Activated CD8-positive, alpha-beta memory T cell treated with anti-CD3 and anti-CD28 coated beads for 48 hours (primary cell): ENCODE measurements at places on chromosomes 1 and 21.

DNA sequence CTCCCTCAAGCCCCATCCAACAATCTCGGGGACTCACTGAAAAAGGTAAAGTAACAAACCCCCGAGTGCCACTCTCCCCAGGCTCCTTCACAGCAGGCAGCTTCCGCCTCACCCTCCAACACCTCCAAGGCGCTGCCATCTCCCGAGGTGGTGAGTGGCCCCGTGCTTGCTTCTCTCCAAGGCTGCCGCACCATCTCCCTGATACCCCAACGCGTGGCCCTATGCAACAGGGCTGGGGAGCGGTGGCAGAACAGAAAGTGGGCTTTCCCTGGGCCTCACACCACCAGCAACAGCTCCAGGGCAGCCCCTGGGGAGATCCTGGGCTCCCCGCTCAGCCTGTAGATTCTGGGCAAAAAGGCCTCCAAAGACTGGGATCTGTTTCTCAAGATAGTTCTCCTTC, 105.1 kb downstream of the RAVER2 start:
- no peak for DNase-seq

- DNase-seq, result no peak
Measured at GRCh38 chr21:39637971-39638240, 25.2 kb downstream of the B3GALT5 start.

DNA sequence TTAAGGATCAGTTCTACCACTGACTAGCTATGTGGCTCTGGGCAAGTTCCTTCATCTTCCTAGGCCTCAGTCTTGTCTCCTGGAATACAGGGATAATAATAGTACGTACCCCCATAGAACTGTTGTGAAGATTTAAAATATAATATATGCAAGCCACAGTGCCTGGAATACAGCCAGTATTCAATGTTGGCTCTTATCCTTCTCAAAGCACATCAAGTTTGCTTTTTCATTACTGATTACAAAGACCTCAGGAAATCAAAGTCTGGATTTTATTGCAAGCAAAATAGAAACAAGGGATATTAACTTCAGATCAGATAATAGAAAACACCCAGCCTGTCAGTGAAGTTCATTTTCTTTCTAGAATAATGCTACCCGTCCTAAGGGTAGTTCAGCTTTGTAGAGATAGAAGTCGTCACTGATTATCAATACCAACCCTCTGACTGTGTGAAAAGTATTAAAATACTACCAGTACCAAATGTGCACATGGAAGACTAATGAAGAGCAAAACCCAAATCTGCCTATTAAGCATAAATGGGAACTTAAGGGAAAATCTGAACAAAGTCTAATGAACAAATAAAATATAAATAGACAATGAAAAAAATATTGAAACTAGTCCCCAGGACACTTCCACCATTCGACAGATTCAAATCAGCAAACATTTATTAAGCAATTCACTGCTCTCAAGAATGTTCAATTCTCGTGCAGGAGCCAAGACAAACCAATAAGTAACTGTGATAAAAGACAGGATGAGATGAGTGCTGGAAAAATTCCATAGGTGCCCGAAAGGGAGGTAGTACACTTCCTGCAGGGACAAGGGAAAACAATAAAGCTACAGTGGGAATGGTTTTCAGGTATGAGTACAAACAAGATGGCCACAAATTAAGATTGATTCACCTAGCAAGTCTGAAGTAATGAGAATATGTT, 206.2 kb downstream of the SMYD3 start:
- no peak for DNase-seq

DNA sequence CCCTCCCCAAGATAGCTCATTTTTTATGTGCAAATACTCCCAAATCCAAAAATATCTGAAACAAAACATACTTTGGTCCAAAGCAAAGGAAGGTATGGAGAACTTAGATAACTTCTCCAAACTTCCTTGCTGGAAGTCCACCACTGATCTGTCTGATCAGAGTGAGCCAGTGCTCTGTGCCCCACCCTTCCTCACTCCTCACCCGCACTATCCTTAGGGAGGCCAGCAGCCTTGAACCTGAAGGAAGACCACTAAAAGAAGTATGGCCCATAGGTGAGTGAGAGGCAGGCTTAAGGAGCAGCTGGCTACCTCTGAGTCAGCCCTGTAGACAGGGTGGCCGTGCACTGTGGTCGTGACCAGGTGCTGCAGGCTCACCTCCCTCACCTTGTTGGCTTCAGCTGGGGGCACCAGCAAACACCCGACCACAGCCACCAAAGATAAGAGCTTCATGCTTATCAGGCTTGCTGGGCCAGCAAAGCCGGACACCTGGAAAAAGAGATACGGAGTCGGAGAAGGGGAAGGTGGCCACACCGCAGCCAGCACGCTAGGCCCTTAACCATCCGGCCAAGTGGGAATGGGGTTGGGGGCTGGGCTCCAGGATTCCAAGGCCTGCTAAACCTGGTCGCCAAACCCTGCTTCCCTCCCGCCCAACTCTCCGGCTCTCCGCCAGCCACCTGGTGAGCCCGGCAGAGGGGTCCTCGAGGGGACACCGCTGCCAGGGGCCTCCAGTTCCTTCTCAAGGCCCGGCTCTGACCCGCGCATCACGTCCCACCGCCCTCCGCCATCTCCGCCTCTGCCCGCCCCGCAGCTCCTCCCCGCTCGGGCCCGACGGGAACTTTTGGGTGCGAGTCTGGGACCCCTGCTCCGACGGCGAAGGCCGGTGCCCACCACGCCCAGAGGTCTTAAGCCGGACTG, 543 bp downstream of the TMEM9 start:
- DNase-seq, result no peak

DNA sequence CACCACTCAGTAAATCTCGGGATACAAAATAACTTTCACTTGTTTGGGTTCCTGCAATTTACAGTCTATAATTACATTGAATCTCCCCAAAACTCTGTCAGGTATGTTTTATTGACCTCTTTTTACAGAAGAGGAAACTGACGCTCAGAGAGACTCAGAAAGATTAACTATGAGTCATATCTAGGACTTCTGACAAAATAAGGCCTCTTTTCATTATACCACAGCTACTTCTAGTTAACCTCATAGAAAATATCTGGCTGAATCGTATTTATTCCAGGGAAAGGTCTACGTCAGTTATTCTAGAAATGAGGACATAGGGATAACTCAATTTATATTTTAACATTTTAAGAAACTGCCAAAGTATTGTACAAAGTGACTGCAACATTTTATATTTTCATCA, 211.1 kb upstream of the FAM78B start:
- DNase-seq, result no peak

DNA sequence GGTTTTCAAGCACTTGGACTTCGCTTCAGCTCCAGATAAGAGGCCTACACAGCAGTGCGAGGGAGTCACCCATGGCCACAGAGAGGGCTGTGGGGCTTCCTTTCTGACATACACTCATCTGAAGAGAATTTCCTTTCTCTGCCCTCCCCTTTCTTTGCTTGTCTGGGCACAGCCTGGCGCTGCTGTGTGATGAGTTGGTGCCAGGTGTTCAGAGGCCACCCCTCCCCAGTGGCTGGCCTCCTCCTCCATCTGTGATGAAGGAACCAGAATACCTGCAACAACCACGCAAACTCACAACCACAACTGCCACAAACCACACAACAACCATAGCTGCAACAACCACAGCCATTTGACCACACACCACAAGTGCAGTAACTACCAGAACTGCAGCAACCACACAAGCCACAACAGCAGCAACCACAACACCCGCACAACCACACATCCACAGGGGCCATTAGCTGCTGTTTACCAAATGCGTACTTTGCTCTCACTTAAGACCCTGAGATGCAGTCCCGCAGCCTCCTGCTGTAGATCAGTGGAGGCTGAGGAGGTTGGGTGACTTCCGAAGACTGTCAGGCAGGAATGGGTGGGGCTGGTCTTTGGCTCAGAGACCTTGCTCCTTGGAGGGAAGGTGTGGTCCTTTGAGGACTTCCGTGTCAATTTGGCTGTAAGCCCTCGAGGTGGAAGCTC, 71.1 kb downstream of the IER5 start:
- no peak for DNase-seq

GRCh38 chr1:12284486-12284885, 54.7 kb downstream of the VPS13D start:
- no peak for DNase-seq

DNA sequence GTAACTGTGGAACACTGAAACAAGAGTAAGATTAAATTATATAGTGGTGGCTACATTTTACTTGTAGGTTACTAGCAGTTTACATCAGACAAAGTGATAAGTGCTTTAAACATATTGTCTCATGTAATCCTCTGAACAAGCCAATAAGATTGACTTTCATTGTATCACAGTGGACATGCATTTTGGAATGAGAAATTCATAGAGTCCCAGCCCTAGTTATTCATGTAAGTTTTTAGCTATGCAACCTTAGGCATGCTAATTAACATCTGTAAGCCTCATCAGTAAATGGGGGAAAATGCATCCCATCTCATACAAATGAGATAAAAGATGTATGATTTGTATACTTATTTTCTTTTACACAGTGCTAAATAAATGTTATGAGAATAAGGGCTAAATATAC, 1038.1 kb upstream of the ADGRL4 start:
- no peak for DNase-seq

DNA sequence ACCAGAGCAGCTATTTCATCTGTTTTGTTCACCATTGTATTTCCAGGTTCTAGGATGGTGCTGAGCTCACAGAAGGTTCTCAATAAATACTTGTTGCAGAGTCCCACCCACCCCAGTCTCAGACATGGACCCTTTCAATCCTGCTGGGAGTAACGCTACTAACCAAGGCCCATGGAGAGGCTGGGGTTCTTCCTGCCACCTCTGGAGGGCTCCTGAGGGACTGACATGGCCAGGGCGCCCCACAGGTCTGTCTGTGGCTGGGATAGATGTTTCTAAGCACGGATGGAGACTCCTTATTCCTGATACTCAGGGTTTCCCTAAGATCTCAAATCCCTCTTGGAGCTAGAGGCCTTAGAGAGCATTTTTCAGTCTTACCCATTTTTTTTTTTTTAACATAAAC, 87.4 kb downstream of the EPHB2 start:
- DNase-seq, result no peak

- DNase-seq, result no peak
Measured at GRCh38 chr1:228830954-228831481, 95.7 kb downstream of the RHOU start.

- no peak for DNase-seq
Measured at GRCh38 chr1:78715181-78715661, 65.6 kb downstream of the IFI44 start.

DNA sequence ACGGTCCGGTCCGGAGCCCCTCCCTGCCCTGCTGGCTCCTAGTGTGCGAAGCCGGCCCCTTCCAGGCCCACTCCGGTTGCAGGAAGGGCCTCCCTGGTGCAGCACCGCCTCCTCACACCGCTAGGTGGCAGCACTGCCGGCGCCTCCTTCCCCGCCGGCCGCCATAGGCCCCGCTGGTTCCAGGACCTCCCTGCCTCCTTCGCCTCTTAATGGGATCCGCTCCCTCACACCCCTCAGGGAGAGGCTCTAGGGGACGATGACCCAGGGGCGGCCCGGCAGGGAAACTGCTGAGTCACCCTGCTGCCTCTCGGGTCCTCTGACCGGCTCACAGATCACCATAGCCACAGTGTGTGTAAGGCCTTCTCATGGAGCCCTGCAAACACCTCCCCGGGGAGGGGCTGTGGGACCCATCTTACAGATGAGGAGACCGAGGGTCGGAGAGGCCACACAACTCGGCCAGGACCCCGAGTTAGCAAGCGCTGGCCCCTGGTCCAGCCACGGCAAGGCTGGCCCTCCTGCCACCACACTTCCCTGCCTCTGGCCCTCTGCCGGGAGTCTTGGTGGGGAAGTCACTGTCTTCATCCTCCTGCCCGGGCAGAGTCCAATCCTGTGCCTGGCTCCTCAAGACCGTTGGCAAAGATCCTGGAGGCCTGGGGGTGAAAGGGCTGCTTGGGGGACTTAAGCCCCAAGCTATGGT, 1.6 kb upstream of the AJAP1 start:
- DNase-seq, result peak; percentile 35

DNA sequence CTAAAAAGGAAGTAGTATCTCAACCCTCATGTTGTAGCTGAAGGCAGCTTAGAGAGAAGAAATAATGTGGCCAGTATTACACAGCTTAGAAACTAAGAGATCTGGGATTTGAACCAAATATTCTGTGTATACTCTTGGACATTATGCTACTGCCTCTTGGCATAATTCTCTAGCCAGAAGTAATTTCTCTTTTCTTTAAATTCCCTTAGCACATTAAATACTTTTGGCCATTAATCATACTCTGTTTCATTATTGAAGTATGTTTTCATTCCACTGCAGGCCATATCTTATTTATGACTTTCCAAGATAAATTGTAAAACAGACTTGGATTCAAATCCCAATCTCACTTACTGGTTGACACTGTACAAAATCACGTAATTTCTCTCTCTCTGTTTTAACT, 181.3 kb upstream of the SPAG17 start:
- DNase-seq, result no peak

DNA sequence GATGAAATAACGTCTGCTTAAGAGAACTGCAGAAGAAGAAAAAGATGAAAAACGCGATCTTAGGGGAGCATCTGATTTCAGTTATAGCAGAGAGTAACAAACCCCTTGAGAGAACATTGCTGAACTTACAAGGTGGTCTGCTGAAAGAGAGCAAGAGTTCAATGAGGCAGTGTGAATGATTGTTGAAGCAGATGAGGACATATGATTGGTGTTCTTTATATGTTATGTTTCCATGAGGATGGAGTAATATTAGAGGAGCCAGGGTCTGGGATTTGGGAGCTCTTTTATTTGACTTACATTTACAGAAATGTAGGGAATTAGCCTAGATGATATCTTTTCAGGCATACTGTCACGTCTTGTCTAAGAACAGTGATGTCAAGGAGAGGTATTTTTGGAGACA, 1302.0 kb downstream of the KCNT2 start:
- DNase-seq, result no peak

- no peak for DNase-seq
Measured at GRCh38 chr1:14800500-14801076, 202.1 kb downstream of the KAZN start.

DNA sequence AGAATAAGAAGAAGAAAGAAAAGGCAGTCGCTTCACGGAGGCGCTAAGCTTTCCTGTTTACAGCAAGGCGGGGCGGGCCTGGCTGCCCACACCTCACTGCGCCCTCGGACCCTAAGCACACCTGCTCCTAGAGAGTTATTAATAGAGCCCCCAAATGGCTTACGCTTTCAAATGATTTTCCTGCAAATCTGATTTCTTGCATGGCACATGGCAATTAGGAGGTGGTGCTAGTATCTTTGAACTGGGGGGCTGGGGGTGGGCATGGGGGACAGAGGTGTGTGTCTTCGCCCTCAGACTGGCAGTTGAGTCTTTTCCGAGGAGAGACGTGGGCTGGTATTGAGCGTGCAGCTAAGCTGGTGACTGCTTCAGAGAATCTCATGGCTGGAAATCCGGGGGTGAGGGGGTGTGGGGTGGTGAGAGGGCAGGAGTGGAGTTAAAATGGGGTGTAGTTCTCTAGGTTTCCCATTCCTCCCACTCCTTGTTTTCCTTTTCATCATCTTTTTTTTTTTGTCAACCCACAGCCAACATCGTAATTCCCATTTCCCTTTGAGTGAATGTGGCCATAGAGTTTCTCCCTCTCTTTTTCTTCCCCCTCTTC, 1.3 kb downstream of the S1PR1 start:
- no peak for DNase-seq
